ENCODE measurements at places on chromosomes 13 and 19.
A peak's percentile ranks its signal among the peaks of the same experiment; 100 is the strongest.

DNA sequence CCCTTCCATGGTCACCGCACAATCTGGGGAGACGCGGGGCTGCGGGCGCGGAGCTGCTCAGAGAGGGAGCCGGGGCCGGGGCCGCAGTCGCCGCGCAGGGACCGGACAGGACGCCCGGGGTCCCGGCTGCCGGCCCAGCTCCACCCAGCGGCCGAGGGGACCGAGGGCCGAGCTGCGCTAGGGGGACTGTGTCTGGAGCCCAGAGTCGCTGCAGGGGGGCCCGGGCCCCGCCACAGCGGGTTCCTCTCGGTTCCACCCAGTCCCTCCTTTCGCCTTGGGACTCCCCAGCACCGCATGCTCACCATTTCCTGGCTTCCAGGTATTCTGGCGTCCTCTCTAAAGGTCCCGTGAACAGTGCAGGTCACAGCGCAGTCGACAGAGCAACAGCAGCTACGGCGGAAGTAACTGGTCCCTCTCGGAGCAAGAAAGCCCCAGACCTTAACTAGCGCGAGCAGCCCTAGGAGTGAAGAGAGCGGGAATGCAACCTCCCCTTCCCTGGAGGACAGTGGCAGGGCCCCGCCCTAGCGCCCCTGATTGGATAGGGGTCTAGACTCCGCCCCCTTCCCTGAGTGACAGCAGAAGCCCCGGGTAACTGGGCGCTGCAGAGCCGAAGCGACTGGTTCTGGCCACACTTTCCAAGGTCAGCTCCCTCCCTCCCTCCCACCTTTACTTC lies at the start of gene ZNF878:
Gene ZNF878, minus strand, starts transcription at position 465 of the 673 bp plus-strand sequence. Its CDS starts 160 bp downstream, at position 305.
- DNase-seq, result no peak

- DNase-seq, result no peak
Observed at GRCh38 chr13:60075850-60076249, 87.9 kb downstream of the DIAPH3 start.

- DNase-seq, result no peak
Observed at GRCh38 chr19:49152119-49152550, 3.1 kb downstream of the HRC start.

DNA sequence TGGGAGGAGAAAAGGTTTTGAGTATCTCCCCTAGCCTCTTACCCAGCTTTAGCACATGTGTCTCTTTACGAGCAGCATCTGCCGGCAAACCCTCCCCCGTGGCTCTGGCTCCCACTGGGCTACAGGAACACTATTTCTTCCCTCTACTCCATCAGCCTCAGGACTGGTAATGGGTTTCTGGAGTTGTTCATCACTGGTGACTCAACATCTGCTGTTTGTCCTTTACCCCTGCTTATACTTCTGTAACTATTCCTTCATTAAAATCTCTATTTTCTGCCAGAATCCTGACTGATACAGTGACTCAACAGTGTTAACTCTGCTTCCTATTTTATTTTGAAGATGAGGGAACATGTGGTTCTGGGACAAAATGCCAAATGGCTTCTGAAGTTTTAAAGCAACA lies 437.3 kb upstream of the HTR2A start:
- DNase-seq, result no peak

GRCh38 chr13:110830331-110830730 lies 84.5 kb downstream of the ANKRD10 start:
- DNase-seq, result no peak

DNA sequence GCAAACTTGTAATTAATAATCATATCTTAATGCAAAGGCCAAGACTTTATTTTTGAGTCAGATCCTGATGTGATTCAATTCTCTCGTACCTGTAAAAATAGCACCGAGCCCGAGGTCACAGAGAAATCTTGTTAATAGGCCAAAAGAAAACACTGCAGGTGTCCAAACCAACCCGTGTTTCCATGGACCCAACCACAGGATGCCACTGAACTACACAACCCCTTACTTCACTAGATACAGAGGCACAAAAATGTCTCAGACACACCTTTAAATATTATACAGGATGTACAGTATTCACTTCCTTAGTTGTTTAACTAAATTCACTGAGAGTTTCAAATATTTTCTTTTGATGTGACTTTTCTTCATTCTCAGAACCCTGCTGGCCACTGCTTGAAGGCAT lies 530.9 kb downstream of the MYO16 start:
- no peak for DNase-seq

DNA sequence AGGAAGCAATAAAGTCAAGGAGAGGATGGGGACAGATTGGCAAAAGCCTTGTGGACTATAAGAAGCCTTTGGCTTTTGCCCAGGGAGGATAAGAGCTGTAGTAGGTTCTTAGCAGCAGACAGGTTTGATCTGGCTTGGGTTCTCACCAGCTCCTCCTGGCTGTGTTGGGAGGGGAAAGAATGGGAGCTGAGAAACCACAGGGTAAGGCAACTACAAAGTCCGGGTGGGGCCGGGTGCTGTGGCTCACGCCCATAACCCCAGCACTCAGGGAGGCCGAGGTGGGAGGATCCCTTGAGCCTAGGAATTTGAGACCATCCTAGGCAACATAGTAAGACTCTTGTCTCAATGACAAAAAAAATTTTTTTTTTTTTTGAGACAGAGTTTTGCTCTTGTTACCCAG lies 20.6 kb downstream of the NECTIN2 start:
- no peak for DNase-seq

- no peak for DNase-seq
Observed at GRCh38 chr13:111922086-111922485, 144.9 kb upstream of the SOX1 start.

- DNase-seq, result peak; percentile 47
Observed at GRCh38 chr19:35509861-35510625, 3.4 kb downstream of the DMKN start.

DNA sequence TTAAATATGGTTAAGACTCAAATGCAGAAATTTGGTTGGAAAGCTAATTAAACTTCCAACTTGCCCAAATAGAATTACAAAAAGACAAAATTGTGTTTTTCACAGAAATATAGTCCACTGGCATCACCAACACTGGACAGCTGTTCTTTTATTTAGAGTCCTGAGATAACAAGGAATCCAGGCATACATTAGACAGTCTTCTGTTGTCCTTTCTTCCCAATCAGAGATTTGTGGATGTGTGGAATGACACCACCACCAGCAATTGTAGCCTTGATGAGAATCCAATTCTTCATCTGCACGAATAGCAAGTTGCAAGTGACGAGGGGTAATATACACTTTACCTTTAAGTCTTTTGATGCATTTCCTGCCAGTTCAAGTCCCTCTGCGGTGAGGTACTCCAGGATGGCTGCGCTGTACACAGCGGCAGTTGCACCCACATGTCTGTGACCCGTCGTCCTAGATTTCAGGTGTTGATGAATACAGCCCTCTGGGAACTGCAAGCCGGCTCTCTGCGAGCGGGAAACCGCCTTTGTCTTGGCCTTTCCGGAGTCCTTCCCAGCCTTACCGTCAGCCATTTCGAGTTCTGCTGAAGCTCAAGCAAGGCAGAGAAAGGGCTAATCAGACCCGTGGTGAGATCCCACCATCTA lies 14.7 kb downstream of the UBAC2 start:
- DNase-seq, result peak; percentile 19

GRCh38 chr13:41648314-41648935 lies 191.1 kb downstream of the RGCC start:
- DNase-seq, result no peak

- peak; percentile 40 for DNase-seq
Observed at GRCh38 chr19:48999481-49000325, 6.0 kb downstream of the RUVBL2 start.

- DNase-seq, result no peak
Observed at GRCh38 chr19:55368701-55369563, 1.3 kb downstream of the IL11 start.

GRCh38 chr19:42985588-42985987 lies 40.7 kb downstream of the PSG11 start:
- no peak for DNase-seq

DNA sequence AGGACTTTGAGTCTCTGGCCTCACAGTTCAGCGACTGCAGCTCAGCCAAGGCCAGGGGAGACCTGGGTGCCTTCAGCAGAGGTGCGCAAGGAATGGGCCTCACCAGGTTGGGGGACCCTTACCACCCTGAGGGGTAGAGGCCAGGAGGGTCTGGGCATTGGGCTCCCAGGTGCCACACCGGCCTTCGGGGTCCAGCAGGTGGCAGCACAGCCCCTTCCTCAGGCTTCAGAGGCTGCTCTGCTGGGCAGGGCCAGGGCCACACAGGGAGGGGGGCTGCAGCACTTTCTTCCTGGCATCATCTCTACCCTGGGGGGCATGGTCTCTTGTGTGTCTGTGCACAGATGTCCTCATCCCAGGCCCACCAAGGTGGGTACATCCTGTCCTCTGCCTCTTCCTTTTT lies 12.9 kb downstream of the PIN1 start:
- DNase-seq, result no peak

- DNase-seq, result no peak
Observed at GRCh38 chr13:48009284-48009683, 8.2 kb upstream of the SUCLA2 start.
